ENCODE measurements at places on chromosomes 7 and 10.

DNA sequence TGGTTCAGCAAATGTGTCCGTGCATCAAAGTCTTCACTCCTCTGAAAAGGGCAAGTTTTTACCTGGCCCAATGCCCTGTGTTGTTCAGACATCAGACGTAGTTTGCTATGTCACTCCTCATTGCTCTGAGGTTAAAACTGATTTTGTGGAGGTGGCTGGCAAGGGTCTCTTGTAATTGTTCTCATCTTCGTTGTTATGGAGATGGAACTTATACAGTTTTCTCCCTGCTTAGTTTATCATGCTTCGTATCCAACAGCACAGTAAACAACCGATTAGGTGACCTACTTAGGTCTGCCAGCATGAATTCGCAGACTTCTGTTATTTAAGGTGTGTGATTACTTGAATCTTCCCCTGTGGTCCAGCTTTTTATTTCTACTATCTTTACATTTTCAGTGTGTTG lies 274.1 kb upstream of the SMIM30 start:
- no peak for DNase-seq

DNA sequence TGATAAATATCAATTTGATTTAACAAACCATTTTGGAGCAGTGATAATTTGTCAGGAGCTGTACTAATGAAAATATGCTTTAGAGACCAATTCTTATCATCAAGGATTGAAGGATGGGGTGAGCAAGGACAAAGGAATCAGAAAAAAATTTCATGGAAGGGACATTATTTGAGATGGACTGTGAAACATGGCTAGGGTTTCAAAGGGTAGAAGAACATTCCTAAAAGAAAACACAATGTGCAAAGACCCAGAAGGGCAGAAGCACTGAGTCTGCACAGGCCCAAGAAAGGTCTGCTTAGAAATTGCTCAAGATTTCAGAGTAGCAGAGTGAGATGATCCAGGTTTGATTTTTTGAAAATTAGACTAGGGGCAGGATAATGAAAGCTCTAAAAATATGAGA lies 174.5 kb downstream of the LRRN3 start:
- no peak for DNase-seq

GRCh38 chr10:111281516-111281915 lies 204.7 kb downstream of the ADRA2A start:
- DNase-seq, result no peak

DNA sequence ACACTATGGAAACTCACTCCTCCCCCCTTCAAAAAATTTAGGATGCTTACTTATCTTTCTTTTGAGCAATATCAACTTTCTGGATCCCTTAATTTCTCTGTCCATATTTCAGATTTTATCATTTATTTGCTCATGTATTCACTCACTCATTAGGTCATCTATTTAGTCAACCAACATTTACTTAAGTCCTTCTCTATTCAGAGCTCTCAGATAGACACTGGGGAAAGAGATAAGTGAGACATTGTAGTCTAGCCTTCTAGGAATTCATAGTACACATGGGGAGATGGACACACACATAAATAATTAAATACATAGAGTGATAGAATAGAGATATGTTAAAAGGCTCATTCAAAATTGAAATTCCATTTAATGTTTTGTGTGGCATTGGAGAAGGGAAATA lies 9.2 kb downstream of the CPN1 start:
- DNase-seq, result no peak

GRCh38 chr7:2820508-2820934 lies 23.6 kb downstream of the GNA12 start:
- DNase-seq, result peak; percentile 95

GRCh38 chr7:78015574-78016260 lies 217.1 kb downstream of the PHTF2 start:
- DNase-seq, result no peak

- DNase-seq, result no peak
Measured at GRCh38 chr7:90777886-90778285, 181.8 kb downstream of the CDK14 start.

DNA sequence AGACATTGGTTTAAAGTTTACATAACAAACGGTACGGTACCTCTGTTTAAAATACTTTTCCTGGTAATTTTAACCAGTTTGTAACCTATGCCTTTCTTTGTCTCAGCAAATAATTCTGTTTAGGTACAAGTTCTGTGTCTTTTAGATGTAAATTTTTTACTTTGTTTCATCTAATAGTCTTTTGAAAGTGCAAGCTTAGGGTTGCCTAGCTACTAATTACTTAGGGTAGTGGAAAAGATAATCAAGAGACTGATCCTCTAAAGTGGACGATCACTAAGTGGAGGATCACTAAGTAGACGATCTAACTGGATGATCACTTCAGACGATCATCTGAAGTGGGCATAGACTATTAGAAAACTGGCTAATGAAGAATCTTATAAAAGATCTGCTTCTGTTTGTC lies 16.1 kb upstream of the FKBP9 start:
- DNase-seq, result no peak

- no peak for DNase-seq
Measured at GRCh38 chr7:69516238-69516820, 81.9 kb upstream of the AUTS2 start.

DNA sequence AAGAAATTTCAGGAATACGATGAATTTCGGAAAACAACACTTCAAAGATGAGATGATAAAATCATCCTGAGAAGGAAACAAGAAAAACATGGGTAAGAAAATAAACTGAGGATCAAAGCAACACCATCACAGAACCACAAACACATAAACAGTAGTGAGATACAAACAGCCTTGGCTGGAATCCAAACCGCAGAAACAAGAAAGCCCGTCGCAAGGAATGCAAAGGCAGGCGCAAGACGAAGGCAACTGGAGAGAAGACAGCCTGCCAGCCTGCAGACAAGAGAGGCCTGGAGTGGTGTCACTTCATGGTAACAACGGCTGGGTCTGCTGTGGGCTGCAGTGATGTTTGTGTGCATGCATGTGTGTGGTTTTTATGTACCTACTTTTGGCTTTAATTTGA lies 61.8 kb upstream of the DRGX start:
- DNase-seq, result no peak

DNA sequence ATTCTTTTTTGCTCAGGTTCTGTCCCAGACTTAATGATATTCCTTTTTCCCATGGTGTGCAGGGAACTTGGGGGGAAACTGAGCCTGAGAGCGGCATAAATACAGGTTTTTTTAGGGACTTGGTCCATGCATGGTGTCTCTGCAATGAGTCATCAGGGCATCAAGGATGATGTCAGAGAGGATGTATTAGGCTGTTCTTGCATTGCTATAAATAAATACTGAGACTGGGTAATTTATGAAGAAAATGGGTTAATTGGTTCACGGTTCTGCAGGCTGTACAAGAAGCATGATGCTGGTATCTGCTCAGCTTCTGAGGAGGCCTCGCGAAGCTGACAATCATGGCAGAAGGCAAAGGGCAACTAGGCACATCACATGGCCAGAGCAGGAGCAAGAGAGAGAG lies 185.4 kb downstream of the RAB11FIP2 start:
- no peak for DNase-seq

DNA sequence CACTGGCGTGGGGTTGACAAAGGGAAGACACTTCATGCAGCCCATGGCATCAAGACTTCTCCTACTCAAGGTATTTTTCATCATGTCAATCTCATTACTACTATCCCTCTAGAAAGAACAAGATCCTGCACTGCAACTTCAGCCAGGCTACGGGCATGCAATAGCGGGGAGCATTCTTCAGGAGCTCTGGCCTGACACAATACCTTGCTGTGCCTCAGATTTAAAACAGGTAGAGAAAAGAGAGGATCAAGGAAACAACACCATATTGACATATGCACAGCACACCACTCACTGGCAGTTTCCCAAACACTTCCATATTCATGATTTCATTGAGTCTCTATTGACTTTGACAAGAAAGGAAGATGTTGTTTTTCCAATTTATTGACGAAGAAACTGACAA lies 51.5 kb downstream of the DOCK4 start:
- no peak for DNase-seq

DNA sequence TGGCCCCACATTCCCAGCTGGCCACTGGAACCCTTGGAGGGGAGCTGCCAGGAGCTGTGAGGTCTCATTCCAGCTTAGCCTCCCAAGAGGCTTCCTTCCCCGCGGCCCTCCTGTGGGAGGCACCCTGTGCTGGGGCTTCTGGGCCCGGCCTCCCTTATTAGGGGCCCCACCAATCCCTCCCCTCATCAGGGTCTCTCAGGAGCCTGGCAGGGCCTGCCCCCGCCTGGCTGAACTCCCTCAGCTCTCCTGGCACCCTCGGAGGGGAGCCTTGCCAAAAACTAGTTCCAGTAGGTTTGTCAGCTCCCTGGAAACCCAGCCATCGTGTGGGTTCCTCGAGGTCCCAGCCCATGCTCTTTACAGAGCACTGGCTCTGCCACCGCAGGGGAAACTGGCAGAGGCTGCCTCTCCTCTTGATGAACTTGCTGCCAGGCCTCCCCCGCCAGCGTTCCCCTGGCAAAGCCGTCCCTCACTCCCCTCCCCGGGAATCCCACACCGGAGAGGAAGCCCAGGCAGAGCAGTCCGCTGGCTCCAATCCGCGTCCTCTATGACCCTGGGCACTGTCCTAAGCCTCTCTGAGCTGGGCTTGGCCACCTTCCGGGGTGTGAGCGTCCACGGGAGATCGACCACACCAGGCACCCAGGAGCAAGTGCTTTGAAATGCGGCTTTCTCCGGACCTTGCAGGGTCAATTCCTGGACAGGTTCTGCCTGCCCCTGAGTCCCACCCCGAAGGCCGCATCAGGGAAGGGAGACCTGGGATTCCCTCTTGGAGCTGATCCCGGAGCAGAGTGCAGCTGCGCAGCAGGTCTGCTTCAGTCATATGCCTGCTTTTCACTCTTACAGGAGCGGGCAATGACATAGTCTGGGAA lies 139.8 kb downstream of the ARHGAP22 start:
- DNase-seq, result no peak
